ENCODE measurements at places on chromosomes 5 and 9. TPM values are rescaled to one million over a fixed set of nuclear protein-coding genes. Genes with fewer than 3 reads are reported as not detected.

Gene TAF11L5
- 1.4 TPM for total RNA-seq

GRCh38 chr5:118228489-118228888 lies 759.9 kb downstream of the DTWD2 start:
- no peak for DNase-seq

Gene OR13D1
- total RNA-seq = not detected

Gene GABRG2
- not detected for total RNA-seq

- DNase-seq = no peak
Observed at GRCh38 chr9:137314561-137315560, 12.8 kb upstream of the NRARP start.

Gene PTGR1
- total RNA-seq = 20.9 TPM

Gene POLE3
- 98.1 TPM for total RNA-seq

- no peak for DNase-seq
Observed at GRCh38 chr5:148956477-148957385, 106.1 kb downstream of the SH3TC2 start.

- no peak for DNase-seq
Observed at GRCh38 chr5:179132586-179133355, 72.6 kb downstream of the ZNF354C start.
